Left cardiac atrium (tissue), 4 donors: ENCODE measurements at places on chromosomes 7 and 10.

DNA sequence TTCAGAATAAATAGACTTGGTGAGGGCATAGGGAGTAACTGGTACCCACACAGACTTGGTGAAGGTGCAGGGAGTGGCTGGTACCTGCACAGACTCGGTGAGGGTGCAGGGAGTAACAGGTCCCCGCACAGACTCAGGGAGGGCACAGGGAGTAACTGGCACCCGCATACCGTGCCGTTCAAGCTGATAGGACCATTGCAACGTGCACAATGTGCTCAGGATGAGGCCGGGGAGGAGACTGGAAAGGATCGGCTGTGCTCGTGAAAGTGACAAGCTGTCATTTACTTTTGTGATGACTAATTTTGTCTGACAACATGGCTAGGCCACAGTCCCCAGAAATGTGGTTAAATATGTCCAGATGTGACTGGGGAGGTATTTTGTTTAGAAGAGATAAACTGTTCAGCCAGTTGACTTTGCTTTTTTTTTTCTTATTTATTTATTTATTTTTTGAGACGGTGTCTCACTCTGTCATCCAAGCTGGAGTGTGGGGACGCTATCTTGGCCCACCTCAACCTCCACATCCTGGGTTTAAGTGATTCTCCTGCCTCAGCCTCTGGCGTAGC, 76.2 kb upstream of the NMT2 start:
- DNase-seq = no peak

- no peak for DNase-seq
Observed at GRCh38 chr7:143914938-143915652, 13.1 kb upstream of the TCAF1 start.

DNA sequence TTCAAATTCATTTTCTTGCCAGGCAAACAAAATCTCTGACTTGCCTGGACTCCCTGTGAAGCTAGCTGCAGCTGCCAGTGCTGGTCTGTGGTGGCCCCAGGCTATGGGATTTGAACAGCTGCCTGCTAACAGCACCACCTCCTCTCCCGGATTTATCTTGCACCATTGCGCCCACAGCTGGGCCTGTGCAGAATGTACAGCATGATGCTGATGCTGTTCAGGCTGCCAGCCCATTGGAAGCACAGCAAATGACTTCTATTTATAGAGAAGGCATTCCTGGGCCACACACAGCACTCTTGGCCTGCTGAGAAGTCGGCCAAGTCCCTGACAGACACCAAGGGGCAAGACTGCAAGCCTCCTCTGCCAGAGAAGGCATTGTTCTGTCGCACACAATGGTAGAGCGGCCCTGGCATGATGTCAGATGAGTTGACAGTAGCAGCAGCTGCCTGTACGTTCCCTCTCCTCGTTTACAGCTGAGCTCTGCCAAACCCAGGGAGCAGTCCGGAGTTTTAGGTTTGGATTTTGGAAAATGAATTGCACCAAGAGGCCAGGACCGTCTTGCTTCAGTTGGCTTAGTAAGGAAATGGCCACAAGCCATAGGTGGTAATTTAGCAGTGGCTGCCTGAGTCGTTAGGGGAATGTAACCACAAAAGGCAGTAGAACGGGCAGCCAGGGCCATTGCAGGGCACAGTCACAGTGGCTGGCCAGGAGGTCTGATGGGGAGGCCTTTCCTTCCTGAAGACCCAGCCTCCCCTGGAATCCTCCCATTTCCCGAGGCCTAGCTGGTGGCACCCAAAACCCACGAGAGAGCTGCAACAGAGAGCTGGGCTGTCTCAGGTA, 38.5 kb downstream of the MTURN start:
- peak; percentile 65 for DNase-seq

- DNase-seq = no peak
Observed at GRCh38 chr7:25913598-25914224, 238.3 kb upstream of the NFE2L3 start.

DNA sequence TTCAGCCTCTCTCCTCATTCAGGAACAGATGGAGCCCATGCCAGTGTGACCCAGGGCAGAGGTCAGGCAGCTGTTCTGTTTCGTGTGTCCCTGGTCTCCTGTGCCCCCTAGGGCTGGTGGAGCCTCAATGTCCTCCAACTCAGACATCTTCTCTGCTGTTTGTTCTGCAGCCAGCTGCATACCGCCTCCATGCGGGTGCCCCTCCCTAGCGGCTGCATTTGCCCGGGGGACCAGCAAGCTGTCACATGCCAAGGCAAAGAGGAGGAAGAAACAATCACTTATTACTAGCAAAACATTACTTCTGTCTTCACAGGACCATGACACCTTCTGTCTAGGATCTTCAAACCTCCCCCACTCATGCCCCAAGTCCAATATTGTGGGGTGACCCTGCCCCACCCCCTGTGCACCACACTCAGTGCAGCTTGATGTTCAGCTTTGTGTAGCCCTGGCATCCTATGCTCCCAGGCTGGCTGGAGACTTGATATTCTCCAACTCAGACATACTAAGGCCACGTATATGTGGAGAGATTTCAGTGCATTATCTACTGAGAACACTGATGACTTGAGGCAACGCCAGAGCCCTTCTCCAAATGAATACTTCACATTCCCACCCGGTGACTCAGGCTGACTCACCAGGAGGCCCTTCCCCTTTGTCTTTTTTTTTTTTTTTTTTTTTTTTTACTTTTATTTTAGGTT, 188.9 kb downstream of the SKIDA1 start:
- DNase-seq = peak; percentile 83

DNA sequence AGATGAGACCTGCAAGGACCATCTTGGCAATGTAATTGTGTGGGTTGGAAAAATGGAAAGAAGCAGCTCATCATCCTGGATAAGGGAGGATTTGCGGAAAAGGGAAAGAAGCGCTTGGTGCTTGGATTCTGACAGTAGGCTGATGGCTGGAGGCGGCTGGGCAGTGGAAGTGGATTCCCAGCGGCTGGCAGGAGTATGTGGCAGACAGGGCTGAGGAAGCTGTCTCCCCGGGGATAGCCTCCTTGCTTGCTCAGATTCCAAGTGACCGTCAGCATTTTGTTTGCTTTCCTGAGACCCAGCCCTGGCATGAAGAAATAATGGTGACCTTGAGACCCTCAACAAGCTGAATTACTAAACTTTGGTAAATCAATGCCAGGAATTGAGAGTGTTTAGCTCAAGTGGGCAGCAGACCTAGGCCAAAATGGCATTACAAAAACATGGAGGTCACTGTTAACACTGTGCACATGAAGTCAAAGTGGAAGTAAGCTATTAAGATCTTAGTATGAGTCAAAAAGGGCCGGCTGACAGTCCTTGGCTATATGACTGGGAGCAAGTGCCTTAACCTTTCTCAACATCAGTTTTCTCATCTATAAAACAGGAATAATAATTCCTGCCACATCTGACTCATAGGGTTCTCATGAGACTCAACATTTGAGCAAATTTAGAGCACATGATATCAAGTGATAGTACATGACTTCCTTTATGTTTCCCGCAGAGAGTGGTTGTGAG, 21.3 kb downstream of the SLC25A28 start:
- DNase-seq = no peak

DNA sequence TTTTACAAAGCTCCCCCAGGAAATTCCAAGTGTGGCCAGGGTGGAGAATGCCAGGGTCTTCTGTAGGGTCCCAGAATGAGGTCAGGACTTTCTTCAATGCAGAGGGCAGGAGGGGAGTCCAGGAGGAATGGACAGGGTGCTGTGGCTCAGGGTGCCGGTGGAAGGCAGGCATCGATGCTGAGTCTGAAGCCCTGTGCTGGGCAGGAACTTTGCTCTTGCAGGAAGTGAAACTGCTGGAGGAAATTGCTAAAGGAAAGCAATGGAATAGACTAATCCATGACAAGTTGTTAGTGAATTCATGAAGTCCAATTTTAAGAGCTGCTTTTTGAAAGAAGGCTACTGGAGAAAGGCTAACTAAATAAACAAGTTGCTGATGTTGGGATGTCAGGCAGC, 14.8 kb downstream of the PTPRE start:
- no peak for DNase-seq

GRCh38 chr10:528173-529165, 161.0 kb downstream of the DIP2C start:
- DNase-seq = no peak

DNA sequence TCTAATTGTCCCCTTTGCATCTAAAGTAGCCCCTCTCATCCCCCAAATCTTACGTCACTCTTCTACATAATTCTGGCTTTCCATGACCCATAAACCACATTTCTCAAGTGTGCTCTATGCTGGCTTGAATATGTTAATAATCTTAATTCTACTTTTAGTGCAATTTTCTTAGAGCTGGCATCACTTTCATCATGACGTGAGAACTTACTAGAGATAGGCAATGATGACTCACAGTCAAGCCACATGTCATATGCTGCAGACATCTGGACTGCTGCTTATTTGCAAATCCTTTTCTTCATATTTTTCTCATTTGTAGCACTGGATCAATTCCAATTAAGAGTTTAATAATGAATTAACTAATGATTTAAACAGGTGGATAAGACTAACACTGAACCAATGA, 260.7 kb upstream of the PRKCQ start:
- DNase-seq = no peak
